ENCODE measurements at places on chromosomes 5 and 9. TPM values are rescaled to one million over a fixed set of nuclear protein-coding genes. Genes with fewer than 3 reads are reported as not detected.

The DRD1 gene
- total RNA-seq, result not detected

The SUSD3 gene
- 68.3 TPM for total RNA-seq

The TMEM245 gene
- total RNA-seq, result 19.9 TPM

The SLC34A1 gene
- not detected for total RNA-seq

The LVRN gene
- not detected for total RNA-seq

The SET gene
- total RNA-seq, result 771 TPM

GRCh38 chr9:114387680-114388356 lies at the start of gene AKNA:
Gene AKNA, minus strand, starts transcription at chr9:114387982. Its CDS starts 6,649 bp downstream, at chr9:114381333.
- DNase-seq, result peak; percentile 88

DNA sequence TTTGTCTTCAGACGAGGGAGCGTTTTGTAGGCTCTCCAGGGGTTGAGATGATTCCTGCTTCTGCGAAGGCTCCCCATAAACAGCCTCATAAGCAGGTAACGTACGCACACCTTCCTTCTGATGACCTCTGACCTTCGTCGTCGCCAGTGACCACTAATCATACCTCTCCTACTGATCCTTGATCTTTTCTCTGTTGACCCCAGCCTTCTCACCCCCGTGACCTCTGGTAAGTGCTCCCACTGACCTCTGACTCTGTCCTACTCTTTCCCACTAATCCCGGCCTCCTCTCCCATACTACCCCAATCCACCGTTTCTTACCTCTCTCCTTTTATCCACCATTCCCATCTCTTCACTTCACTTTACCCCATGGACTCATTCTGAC lies 345 bp downstream of the DNAI1 start:
- no peak for DNase-seq

- no peak for DNase-seq
Observed at GRCh38 chr5:56595566-56595965, 219.8 kb upstream of the MAP3K1 start.

GRCh38 chr5:56763711-56764466 lies 51.5 kb upstream of the MAP3K1 start:
- no peak for DNase-seq

- no peak for DNase-seq
Observed at GRCh38 chr9:4865681-4866080, 72.9 kb downstream of the RCL1 start.

GRCh38 chr9:99787556-99787955 lies 34.1 kb upstream of the NR4A3 start:
- DNase-seq, result no peak

- no peak for DNase-seq
Observed at GRCh38 chr9:89797937-89798455, 193.2 kb downstream of the GADD45G start.

DNA sequence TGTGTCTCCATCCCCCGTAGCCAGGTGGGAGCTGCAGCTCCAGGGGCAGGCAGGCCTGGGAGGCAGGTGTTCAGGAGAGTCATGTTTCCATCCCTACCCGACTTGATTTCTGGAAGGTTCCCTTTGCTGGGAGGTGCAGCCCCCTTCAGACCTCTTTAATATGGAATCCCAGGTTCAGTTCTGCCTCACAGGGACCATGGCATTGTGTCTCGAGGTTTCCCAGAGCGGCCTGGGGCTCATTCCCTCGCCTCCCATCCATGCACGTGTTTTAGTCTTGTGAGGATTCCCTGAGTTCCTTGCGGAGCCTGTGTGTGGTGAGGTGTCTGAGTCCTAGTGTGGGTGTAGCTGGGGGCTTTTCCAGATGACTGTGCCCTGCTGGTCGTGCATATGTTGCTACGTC lies 16.5 kb upstream of the AHRR start:
- DNase-seq, result no peak

- no peak for DNase-seq
Observed at GRCh38 chr5:74394916-74395880, 245.3 kb downstream of the ENC1 start.

DNA sequence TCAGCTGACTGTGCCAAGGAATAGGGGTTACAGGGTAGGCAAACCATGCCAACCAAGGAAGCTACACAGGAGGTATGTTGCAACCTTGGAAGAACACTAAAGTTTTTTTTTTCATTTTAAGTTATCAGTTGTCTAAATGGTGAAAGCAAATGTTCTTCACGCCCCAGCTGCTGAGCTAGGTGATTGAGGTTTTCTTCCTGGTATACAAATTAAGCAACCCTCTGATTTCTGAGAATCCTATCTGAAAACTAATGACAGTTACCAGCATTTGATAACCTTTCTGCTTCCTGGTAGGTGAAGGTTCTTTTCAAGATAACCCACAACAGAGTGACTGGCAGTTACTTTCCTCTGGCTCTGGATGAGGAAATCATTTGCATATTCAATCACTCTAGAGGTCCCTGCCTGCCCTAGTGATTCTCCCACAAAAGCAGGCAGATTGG lies 194.9 kb downstream of the ATP10B start:
- DNase-seq, result no peak

- no peak for DNase-seq
Observed at GRCh38 chr5:5017827-5018577, 122.1 kb upstream of the ADAMTS16 start.

DNA sequence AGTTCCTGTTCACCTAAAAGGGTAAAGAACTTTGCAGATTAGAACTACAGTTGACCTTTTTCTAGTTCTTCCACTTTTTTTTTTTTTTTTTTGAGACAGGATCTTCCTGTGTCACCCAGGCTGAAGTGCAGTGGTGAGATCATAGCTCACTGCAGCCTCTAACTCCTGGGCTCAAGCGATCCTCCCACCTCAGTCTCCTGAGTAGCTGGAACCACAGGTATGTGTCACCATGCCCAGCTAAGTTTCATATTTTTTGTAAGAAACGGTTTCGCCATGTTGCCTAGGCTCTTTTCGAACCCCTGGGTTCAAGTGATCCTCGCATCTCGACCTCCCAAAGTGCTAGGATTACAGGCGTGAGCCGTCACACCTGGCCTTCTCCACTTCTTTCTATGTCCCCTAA lies 39.7 kb upstream of the TNFAIP8 start:
- DNase-seq, result peak; percentile 73
